ENCODE measurements at places on chromosomes 4 and X.

DNA sequence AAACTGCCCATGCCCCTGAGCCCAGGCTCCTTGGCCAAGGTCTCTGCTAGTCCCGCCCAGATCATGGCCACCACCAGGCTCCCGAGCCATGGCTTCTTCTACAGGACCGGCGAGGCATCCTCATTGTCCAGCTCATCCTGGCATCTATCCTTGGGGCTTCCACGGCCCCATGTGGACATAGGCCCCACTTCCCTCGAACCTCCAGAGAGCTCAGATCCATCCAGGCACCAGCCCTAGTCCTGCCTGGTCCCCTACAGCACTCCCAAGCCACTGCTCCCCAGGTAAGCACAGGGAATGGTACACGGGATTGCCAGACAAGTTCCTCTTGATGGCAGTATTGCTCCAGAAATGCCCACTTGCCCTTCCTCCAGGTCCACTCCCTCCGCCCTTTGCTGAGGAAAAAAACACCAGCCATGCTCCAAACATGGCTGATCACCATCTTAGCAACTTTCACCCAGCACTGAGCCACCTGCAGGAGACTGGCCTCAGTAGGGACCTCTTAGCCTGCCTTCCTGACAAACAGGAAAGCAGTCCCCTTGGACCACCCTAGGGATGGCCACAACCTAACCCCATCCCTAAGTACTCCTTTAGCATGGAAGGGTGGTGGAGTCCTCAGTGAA, 272.1 kb upstream of the AGTR2 start:
- DNase-seq = no peak

DNA sequence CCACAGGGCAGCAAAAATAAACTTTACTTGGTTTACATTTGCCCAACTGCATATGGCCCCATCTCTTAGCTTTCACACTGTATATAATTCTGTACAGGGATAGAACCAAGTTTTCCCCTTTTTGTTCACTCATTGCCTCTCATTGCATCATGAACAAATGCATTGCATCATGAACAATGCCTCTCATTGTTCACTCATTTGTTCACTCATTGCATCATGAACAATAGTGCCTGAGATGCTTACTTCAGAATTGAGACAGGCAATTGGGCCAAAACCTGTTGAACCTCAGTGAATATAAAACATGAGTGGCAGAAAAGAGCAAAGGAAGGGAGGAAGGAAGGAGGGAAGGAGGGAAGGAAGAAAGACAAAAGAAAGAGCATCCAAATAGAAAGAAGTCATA, 98.2 kb downstream of the SOWAHB start:
- DNase-seq = no peak

DNA sequence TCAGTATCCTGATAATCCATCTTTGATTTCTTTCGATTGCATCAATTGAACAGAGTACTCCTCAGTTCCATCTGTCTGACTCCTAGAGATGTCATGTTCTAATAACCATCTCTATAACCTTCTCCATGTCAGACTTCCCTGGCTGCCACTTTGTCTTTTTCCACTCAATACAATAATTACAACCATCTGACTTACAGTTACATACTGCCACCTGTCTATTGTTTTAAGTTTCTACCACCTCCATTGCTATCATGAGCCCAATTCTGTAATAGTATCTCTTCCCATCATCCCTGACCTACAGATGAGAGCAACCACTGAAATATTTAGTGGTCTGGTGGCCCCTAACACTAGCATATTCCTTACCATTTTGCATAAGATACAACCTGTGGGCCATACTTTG, 439.2 kb upstream of the FAM47C start:
- no peak for DNase-seq

DNA sequence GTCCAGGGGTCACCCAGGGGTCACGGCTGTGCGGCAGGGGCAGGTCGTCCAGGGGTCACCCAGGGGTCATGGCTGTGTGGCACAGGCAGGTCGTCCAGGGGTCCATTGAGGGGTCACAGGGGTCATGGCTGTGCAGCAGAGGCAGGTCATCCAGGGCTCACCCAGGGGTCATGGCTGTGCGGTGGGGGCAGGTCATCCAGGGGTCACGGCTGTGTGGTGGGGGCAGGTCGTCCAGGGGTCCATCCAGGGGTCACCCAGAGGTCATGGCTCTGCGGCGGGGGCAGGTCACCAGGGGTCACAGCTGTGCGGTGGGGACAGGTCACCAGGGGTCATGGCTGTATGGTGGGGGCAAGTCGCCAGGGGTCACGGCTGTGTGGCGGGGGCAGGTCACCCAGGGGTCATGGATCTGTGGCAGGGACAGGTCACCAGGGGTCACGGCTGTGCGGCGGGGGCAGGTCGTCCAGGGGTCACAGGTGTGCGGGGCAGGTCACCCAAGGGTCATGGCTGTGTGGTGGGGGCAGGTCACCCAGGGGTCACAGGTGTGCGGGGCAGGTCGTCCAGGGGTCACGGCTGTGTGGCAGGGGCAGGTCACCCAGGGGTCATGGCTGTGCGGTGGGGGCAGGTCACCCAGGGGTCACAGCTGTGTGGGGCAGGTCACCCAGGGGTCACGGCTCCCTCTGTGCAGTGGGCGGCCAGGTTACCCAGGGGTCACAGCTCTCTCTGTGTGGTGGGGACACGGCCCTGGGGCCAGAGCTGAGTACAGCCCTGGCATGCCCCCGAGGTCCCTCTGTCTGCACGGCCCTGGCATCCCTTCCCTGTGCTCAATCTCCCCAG, 16.0 kb downstream of the ATP5ME start:
- no peak for DNase-seq

GRCh38 chr4:127856813-127857447, 23.8 kb upstream of the PLK4 start:
- no peak for DNase-seq

GRCh38 chr4:153465615-153466080, 512 bp upstream of the TMEM131L start:
- peak; percentile 82 for DNase-seq

- no peak for DNase-seq
Observed at GRCh38 chr4:113809311-113809710, 47.8 kb upstream of the CAMK2D start.

Data from activated CD4-positive, alpha-beta T cell treated with anti-CD3 and anti-CD28 coated beads, Interleukin-2, amount 10 ng/mL, durations not matched to agents 24 days and 14 days (primary cell).